ENCODE measurements at places on chromosomes 13 and 19. TPM values are rescaled to one million over a fixed set of nuclear protein-coding genes. Genes with fewer than 3 reads are reported as not detected.

- no peaks in the 10 kb centered on the region for H3K36me3 ChIP-seq
- no peaks in the 10 kb centered on the region for H3K4me1 ChIP-seq
- H3K4me3 ChIP-seq = no peak overlapping the region
- no peak overlapping the region for H3K27ac ChIP-seq
- H3K27me3 ChIP-seq = no peaks in the 10 kb centered on the region
- DNase-seq = no peak
Observed at GRCh38 chr13:106752584-106753170, 184.7 kb upstream of the ARGLU1 start.

KLF16 gene
- total RNA-seq = 4.3 TPM

- no peak overlapping the region for H3K4me3 ChIP-seq
- H3K36me3 ChIP-seq = peaks cover 19% of the 10 kb centered on the region
- H3K27ac ChIP-seq = no peak overlapping the region
- no peaks in the 10 kb centered on the region for H3K27me3 ChIP-seq
- peaks cover 6% of the 10 kb centered on the region for H3K4me1 ChIP-seq
Observed at GRCh38 chr13:98880677-98881076, 97.2 kb downstream of the DOCK9 start.

DNA sequence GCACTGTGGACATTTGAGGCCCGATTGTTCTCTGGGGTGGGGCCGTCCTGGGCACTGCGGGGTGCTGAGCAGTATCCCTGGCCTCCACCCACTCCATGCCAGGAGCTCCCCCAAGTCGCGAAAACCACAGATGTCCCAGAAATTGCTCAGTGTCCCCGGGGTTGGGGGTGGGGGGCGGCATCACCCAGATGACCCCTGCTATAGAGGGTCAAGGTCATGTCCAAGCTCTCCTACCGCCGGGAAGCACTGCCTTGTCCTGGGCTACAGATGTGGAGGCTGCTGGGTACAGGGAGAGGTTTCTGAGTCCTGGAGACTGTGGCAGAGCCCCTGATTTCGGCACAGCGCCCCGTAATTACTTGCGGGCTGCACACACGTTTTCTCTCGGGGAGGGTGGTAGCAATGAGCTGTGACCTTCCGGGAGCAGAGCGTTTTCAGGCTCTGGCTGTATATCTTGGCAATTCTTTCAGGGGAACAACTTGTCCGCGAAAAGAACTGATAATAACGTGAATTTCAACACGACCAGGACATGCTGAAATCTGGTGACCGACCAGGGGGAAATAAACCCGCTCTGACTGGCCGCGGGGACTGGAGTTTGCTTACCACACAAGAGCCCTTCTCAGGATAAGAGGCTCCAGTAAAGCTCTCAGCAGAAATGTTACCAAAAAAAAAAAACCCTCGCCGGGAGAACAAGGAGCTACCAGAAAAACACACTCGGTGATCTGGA lies 68.1 kb downstream of the GNG7 start:
- H3K4me3 ChIP-seq = no peak overlapping the region
- H3K36me3 ChIP-seq = no peaks in the 10 kb centered on the region
- H3K27me3 ChIP-seq = no peaks in the 10 kb centered on the region
- DNase-seq = no peak
- peaks cover 12% of the 10 kb centered on the region for H3K4me1 ChIP-seq

- no peak for DNase-seq
- H3K36me3 ChIP-seq = peaks cover 17% of the 10 kb centered on the region
Observed at GRCh38 chr19:13132471-13133180, 14.6 kb downstream of the NACC1 start.

GRCh38 chr13:92345627-92346026 lies 881.0 kb upstream of the GPC6 start:
- H3K27me3 ChIP-seq = no peaks in the 10 kb centered on the region
- no peaks in the 10 kb centered on the region for H3K4me1 ChIP-seq
- no peaks in the 10 kb centered on the region for H3K36me3 ChIP-seq
- no peak overlapping the region for H3K27ac ChIP-seq
- no peak for DNase-seq

GRCh38 chr13:108917581-108917980 lies 288.2 kb downstream of the MYO16 start:
- no peak for DNase-seq
- no peaks in the 10 kb centered on the region for H3K36me3 ChIP-seq
- peaks cover 27% of the 10 kb centered on the region for H3K4me1 ChIP-seq

DNA sequence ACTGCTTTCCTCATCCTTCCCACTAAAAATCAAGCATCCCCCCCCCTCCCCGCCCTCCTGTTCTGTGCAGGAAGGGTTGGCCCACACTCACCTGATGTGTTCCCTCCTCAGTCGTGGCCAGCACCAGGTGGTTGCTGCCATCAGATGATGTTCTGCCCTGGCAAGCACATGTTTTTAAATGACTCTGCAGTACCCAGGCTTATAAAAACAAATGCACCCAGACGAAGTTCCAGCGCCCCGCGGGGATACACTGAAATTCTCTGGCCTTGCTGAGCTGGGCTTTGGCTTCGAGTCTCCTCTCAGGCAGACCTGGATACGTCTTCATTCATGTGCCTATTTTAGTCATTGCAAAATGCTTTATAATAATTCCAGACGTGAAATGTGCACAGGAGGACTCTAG lies 316.3 kb downstream of the DLEU7 start:
- peak; percentile 66 for DNase-seq
- H3K4me3 ChIP-seq = no peak overlapping the region
- peaks cover 55% of the 10 kb centered on the region for H3K4me1 ChIP-seq
- no peaks in the 10 kb centered on the region for H3K36me3 ChIP-seq

MBD3 gene
- 61.7 TPM for total RNA-seq

DNA sequence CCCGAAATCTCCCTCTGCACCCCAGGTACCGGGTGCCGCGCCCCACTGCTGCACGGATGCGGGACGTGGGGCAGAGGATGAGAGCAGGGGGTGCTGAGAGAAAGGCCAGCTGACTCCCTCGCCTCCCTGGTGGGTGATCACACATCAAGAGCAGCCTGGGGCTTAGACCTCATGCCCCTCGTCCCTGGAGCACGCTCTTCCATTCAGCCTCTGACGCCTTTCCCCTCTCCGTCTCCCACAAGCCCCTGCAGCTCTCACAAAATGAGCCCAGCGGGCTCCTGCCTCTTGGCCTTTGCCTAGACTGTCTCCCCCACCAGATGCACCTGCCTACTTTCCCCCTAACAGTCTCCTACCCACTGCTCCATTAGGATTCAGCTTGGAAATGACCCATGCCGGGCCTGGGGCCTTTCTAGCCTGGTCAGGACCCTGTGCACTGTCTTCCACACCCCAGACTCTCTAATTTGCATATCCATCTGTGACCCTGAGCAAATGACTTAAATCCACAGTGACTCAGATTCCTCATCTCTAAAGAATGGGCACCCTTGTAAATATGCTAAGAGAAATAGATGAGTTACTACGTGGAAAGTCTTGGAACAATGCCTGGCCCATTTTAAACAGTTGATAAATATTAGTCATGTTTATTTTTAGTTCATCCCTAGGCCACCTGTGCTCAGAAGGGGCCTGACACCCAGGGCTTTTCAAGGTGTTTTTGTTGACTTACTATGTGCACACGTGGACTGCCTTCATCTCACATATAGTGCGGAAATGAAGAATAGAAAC lies 582 bp upstream of the PTPRH start:
- no peaks in the 10 kb centered on the region for H3K36me3 ChIP-seq
- no peak for DNase-seq
- no peak overlapping the region for H3K4me3 ChIP-seq
- H3K27me3 ChIP-seq = peaks cover 25% of the 10 kb centered on the region
- H3K27ac ChIP-seq = no peak overlapping the region

TMEM86B gene
- total RNA-seq = 3.6 TPM

ANGPTL8 gene
- total RNA-seq = not detected

DNA sequence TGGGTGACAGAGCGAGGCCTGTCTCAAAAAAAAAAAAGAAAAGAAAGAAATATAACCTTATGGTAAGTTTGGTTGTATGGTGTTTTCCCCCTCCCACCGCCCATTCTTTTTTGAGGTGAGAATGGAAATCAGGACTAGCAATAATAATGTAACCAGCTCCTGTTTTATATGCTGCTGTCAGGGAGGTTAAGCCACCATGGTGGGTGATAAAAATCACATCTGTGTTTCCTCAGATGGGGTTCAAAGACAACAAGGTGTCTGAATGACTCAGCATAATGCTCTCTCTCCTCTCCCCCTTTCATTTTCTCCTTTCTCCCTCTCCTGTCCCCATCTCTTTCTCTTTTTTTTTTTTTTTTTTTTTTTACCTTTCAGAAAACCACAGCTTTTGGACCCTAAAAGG lies 28.3 kb upstream of the GARRE1 start:
- DNase-seq = no peak
- no peak overlapping the region for H3K27ac ChIP-seq
- H3K4me3 ChIP-seq = no peak overlapping the region
- peaks cover 13% of the 10 kb centered on the region for H3K4me1 ChIP-seq

GRCh38 chr19:10008184-10008765 lies 2.0 kb downstream of the COL5A3 start:
- H3K4me1 ChIP-seq = peaks cover 28% of the 10 kb centered on the region
- peaks cover 83% of the 10 kb centered on the region for H3K27me3 ChIP-seq
- DNase-seq = no peak
- peak overlapping the region; percentile 72 for H3K27ac ChIP-seq
- no peaks in the 10 kb centered on the region for H3K36me3 ChIP-seq
- H3K4me3 ChIP-seq = no peak overlapping the region

- peak overlapping the region; percentile 100 for H3K27ac ChIP-seq
- DNase-seq = peak; percentile 73
- peaks cover 54% of the 10 kb centered on the region for H3K4me1 ChIP-seq
- H3K4me3 ChIP-seq = peak overlapping the region; percentile 67
- no peaks in the 10 kb centered on the region for H3K36me3 ChIP-seq
Observed at GRCh38 chr19:51365211-51365964, 800 bp downstream of the ETFB start.

DNA sequence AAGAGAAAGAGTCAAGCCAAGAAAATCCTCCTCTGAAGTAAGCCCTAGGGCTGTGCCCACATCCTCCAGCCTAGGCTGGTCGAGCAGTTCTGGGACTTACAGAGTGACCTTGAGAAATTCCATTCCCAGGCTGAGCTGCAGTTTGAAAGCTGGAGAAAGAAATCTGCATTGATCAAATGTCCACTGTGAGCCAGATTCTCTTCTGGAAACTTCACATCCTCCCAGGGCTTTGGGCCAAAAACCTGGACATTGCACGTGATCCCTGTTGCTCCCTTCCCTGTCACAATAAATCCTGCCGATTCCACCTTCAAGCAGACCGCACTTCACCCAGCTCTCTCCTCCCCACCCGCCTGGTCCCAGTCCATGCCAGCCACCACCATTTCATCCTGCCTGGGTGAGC lies 15.7 kb downstream of the TMEM143 start:
- H3K36me3 ChIP-seq = no peaks in the 10 kb centered on the region
- no peak overlapping the region for H3K27ac ChIP-seq
- H3K27me3 ChIP-seq = no peaks in the 10 kb centered on the region
- no peak overlapping the region for H3K4me3 ChIP-seq
- DNase-seq = no peak

- no peak for DNase-seq
- H3K27me3 ChIP-seq = no peaks in the 10 kb centered on the region
- H3K27ac ChIP-seq = no peak within 1 kb of the TSS
- no peak within 1 kb of the TSS for H3K4me3 ChIP-seq
- H3K36me3 ChIP-seq = peaks cover 5% of the 10 kb centered on the region
- H3K4me1 ChIP-seq = peaks cover 13% of the 10 kb centered on the region
Observed at GRCh38 chr19:36110487-36111199, at the start of gene OVOL3. TSS of gene OVOL3 (plus strand) at chr19:36111143. CDS start at chr19:36111203, 60 bp downstream.

DNA sequence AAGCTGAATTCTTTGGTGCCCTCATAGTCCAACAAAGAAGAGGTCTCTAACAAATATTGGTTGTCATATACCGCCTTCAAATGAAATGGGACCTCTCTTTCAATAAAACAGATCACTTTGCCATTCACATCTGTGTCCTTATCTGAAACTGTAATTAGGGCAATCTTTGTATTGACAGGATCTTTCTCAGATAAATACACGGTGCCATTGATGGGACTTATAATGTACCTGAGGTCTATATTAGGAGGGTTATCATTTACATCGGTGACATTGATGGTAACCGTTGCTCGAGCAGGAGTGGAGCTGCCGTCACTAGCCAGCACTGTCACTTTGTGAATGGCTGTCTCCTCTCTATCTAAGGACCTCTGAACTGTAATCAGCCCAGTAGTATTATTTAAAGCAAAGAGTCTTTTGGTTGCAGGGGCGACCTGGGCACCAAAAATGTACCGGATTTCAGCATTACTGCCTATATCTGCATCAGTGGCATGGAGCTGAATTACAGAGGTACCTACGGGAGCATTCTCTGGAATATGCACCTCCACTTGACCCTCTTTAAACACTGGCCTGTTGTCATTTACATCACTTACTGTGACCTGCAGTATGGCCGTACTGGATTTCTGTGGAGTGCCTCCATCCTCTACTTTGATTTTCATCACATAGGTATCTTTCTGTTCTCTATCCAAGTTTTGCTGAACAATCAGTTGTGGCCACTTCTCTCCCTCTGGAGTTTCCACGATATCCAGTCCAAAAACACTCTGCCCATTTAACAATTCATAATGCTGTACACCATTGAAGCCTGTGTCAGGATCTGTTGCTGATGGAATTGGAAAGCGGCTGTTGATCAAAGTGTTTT lies 2.8 kb downstream of the PCDH9 start:
- H3K4me1 ChIP-seq = peaks cover 24% of the 10 kb centered on the region
- H3K27me3 ChIP-seq = no peaks in the 10 kb centered on the region
- H3K36me3 ChIP-seq = no peaks in the 10 kb centered on the region
- H3K4me3 ChIP-seq = peak overlapping the region; percentile 84
- DNase-seq = no peak

GRCh38 chr13:95239283-95239682 lies 62.0 kb downstream of the ABCC4 start:
- H3K4me1 ChIP-seq = peaks cover 9% of the 10 kb centered on the region
- no peaks in the 10 kb centered on the region for H3K27me3 ChIP-seq
- H3K36me3 ChIP-seq = no peaks in the 10 kb centered on the region
- no peak for DNase-seq
- no peak overlapping the region for H3K27ac ChIP-seq

DNA sequence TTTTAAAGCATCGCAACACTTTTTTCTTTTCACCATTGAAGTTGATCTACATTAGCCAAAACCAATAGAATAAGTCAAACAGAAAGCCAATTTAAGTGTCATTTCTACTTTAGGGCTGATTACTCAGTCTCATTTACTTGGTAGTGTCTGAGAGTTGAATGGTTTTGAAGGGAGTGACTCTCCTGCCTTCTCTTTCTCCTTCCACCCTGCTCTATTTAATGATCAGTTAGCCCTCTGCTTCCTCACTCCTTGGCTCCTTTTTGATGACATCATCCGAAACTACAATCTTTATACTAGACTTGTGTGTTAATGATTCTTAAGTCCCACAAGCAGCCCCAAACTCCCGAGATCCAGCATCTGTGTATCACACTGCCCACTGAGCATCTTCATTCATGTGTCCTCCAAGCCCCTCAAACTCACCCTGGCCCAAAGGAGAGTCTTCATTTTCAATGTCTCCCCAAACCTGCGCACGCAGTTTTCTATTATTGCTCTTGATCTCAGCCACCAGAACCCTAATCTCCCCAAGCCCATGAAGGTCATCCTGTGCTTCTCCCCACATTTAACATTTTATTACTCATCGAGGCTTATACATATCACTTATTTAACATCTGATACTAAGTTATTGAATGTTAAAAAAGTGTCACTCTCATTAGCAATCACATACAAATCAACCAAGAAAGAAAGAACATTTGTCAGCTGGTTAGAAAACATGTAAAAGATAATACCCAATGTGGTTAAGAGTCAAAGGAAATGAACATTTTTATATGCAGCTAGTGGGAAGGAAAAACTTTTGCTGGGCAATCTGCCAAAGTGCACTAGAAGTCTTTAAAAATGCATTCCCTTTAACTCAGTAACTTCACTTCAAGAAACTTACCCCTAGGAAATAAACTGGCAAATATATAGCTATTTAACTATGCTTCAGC lies 32.2 kb upstream of the ARGLU1 start:
- H3K27ac ChIP-seq = no peak overlapping the region
- no peaks in the 10 kb centered on the region for H3K27me3 ChIP-seq
- H3K36me3 ChIP-seq = no peaks in the 10 kb centered on the region
- H3K4me1 ChIP-seq = no peaks in the 10 kb centered on the region

All from sigmoid colon (tissue), 7 donors.